ENCODE measurements at places on chromosomes 3 and 15.

DNA sequence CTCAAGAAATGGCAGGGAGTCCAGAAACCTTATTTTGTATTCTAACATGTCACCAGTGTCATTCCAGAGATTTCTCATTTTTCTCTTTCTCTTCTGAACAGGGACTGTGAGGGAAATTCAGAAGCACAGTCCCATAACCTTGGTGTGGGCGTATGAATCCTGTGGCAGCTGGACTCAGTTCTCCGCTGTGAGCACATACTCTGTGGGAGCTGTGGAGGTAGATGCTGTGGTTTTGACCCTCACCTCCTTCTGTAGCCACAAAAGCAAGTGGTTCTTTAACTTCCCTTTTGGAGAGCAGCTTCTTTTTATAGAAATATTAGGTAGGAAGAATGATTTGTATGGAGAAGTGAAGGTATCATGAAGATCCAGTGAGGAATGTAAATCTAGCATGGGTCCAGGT is 13.4 kb downstream of the TMEM207 start:
- no peak for DNase-seq

GRCh38 chr15:90004671-90005070 is 3.5 kb downstream of the ZNF710 start:
- DNase-seq, result peak; percentile 90

GRCh38 chr3:23592961-23593931 is 212.5 kb upstream of the UBE2E1 start:
- no peak for DNase-seq

DNA sequence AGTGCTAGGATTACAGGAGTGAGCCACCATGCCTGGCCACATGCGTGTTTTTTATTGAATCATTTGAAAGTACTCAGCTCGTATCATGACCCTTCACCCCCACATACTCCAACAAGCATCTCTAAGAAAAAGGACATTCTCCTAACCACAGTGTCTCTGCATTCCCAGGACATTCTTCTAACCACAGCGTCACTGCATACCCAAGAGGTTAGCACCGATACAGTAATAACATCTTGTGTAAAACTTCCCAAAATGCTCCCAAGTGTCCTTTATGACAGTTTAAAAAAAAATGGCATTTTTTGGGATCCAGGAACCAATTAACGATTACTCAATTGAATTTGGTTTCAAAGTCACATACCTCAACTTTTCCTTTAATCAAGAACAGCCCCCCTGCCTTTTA is 39.6 kb downstream of the FLNB start:
- no peak for DNase-seq

DNA sequence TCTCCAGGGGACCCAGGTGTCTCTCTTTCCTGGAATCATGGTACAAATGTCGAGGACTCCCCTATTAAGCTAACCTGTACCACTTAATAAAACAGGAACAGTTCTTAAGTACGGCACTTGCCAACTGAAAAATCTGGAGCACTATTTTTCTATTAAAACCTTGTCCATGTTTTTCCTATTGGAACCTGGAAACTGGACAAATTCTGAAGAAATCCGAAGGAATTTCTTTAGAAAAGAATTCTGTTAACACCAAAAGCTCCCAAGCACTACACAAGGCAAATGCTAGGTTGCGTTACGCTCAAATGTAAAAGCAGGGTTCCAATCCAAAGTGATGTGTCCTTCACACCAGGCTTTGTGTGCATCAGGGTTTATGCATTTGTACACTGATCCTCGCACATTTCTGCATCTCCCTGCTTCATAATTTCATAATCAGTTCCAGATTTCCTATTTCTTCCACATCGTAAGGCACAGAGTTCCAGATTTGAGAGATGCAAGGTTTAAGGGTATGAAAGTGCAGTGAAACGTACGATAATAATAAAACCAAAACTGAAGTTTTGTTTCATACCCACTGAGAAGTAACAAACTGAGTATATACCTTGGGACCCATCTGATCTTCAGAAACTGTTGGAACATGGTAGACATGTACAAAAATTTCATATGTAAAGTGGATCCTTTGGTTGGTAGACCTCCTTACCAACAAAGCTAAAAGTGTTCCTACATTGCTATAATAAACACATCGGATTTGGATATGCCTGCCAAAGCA is 132.1 kb upstream of the WNT5A start:
- no peak for DNase-seq

DNA sequence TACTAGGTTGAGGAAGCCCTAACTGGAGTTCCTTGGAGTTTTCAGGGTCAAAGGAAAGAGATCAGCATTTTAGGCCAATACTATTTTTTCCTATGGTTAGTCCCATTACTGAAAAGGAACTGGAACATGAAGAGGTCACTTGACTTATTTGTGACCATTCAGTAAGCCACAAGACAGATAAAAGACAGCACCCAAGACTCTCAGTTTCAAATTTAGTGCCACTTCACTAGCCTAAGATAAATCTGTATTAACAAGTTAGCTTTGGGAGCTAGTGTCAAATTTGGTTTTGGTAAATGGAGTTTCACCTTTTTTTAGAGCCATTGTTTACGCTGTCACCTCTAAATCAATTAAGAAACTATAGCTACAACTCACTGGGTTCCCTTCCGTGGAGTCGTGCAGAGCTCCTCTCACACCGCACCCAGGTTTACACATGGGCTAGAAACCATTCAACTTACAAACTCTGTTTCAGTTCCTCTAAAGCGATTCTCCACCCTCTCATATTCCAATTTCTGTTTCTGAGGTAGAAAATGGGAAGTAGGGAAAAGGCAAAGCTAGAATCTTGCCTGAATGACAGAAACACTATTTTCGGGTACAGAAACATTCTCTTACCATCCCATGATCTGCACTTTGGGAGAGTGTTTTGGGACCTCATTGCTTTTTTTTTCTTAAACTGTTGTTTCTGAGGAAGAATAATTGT is 14.4 kb downstream of the CCDC32 start:
- no peak for DNase-seq

- DNase-seq, result no peak
These were observed 18.0 kb upstream of the FBXW12 start for GRCh38 chr3:48353987-48354386.
